ENCODE measurements at places on chromosomes 2 and 18.

- no peak for DNase-seq
Measured at GRCh38 chr18:59660366-59660765, 36.9 kb downstream of the CCBE1 start.

DNA sequence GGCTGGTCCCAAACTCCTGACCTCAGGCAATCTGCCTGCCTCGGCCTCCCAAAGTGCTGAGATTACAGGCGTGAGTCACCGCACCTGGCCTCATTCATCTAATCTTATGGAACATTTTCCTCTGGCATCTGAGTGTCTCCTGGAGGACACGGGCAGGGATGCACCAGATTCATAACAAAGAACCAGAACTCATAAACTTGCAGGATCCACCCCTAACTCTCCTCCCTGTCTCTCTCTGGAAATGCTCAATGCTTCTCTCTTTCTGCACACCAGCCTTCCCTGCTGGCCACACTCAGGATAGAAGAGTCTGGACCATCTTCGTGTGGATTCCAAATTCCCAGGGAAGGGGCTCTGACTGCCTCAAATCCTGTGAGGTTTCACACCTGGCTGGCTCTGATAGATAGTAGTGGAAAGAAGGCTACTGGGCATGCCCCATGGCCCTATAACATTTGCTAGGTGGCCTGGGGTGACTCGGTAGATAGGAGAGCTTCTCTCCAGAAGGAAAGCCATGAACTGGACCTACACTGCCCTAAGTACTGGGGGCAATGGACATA, 483.2 kb upstream of the GYPC start:
- no peak for DNase-seq

GRCh38 chr2:85822766-85823165, 66.0 kb downstream of the ST3GAL5 start:
- no peak for DNase-seq

DNA sequence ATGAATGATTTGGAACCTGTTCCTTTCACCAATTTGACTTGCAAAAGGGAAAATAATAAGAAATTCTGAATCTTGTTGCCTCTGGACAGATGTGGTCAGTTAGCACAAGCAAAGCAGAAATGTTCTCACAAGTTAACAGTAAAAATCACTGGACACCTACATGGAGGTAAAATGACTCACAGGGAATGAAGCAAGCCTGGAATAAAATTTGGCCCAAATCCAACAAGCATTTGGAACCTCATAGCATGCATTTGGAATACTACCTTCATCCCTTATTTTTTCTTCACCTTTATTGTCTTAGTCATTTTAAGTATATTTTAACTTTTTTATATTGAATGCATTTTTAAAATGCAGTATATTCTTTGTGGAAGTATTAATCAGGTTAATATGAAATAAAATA, 602.9 kb downstream of the ARHGAP15 start:
- DNase-seq = no peak

GRCh38 chr2:54668711-54669110, 54.8 kb upstream of the EML6 start:
- no peak for DNase-seq

DNA sequence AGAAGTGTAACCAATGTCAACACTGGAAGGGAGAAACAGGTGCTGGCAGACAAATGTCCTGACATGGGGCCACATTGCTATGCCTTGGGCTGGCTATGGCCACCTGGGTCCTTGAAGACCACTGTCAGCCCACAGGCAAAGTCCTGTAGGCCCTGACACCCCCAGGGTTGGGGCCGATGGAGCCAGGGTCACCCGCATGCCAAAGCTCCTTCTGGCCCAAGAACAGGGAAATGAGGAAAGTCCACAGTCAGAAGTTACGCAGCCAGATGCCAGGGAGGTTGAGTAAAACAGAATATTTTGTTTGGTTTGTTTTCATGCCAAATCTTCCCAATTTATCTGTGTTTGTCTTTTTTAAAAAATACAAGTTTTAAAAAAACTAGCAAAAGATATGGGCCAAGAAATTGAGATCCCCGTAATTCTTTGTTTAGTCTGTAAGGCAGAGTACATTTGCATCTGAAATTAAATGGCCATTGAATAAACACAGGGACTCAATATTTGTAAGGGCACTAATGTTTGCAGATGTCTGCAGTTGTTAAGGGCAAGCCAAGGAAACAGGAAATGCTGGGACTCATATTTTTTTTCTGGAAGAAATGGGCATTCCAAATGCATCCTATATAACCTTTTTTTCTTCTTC, 186.4 kb downstream of the FAM210A start:
- DNase-seq = no peak
